Stimulated activated CD8-positive, alpha-beta memory T cell treated with anti-CD3 and anti-CD28 coated beads, Interleukin-7, amount 100 ng/mL, for 1 hour (primary cell): ENCODE measurements at places on chromosomes 3 and 15.

DNA sequence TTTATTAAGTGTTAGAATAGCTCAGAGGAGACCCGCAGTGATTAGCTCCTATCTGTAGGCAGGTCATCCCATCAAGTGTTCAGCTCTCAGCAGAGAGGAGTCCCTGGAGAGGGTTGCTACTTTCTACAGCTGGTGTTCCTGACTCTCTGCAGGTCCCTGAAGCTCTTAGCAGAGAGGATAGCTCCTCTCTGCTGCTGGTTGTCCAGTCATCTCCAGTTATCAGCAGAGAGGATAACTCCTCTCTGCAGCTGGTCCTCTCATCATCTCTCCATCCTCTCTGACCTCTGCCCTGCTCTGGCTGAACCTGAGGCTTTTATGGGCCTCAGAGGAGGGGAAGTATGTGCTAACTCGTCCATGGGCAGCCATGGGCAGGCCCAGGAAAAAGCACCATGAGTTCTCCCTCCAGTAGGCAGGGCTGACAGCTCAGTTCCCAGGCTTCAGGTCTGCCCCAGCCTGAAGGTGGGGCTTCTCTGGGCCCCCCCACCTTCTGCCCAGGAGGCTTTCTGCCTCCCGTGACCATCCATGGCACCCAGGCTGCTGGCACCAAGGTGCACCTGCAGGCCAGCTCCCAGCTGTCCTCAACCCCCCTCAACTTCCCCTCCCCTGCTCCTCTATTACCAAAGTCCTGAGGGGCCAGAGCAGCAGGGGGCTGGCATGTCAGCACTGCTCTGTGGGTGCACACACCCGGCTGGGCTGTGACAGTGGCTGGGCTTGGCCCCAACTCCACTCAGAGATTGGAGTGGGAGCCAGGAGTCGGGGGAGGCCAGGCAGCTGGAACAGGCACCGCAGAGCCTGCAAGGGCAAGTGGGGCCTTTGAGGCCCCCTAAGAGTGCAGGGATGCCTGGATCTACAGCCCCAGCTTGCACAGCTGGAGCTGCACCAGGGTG lies 98.9 kb upstream of the FRMD4B start:
- DNase-seq = no peak

DNA sequence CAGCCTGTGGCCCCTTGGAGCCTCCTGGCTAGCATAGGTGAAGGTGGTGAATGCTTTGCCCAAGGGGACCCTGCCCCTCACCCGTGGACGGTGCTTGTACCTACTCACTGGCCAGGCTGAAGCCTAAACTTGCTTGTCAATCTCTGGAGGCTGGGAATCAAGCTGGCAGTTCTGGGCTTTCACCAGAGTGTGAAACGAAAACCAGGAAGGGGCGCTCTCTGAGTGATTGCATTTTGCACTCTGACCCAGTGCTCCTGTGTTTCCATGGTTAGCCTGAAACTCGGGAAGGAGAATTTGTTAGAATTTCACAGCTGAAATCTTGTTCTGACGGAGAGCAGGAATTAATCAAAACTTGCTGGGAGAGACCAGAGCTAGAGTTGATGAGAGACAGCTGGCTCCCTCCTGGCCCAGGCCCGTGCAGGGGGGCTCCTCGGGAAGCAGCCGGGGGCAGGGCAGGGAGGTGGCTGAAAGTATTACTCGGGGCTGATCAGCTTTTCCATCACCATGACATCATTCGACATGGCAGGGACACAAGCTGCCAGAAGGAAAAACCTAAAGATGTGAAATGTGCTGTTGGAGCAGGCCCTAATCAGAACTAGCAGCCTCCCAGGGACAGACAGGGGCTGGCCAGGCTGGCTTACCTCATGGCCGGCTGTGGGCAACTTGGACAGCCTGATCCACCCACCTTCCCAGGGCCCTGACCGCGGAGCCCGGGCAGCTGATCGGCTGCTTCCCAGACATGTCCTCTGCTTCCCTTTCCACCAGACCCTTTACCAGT lies 323.6 kb upstream of the CTDSPL start:
- no peak for DNase-seq

- DNase-seq = no peak
These were observed 40.0 kb downstream of the SLC6A11 start for GRCh38 chr3:10855871-10856662.

- no peak for DNase-seq
These were observed 1.0 kb upstream of the CD200R1L start for GRCh38 chr3:112847692-112848091.

DNA sequence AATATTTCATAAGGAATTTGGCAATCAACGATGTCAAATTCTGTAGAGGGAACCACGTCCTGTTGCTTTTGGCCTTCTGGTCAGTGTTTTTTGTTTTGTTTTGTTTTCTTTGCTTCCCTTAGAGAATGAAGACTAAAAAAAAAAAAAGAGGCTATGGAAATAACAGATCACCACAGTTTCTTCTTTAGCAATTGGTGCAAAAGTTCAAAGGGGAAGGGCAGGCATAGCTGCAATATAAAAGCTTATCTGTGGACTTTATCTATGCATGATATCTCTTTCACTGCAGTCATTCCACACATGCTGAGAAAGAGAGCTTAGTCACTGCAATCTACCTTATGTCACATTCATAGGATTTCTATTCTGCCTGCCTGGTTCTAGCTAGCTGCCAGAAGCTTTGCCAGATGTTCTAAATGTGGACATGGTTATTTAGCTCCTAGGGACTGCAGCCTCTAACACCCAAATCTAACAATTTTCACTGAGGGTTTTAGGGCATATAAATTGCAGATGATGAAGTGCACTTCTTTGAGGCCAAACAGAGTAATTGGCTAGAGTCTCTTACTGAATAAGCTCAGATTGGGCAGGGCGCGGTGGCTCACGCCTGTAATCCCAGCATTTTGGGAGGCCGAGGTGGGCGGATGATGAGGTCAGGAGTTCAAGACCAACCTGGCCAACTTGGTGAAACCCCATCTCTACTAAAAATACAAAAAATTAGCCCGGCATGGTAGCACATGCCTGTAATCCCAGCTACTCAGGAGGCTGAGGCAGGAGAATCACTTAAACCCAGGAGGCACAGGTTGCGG lies 637.2 kb downstream of the NTRK3 start:
- DNase-seq = no peak

DNA sequence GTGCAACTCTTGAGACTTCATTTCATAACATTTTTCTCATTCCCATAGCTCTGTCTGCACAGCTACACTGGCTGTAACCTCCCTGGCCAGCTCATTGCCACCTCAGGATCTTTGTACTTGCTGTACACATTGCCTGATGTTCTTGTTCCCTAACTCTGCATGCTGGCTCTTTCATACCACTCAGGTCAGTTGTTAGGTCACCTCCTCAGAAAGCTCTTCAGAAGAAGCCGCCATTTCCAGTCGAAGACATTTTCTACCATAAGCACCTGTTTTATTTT lies 176.2 kb downstream of the AKAP13 start:
- no peak for DNase-seq

DNA sequence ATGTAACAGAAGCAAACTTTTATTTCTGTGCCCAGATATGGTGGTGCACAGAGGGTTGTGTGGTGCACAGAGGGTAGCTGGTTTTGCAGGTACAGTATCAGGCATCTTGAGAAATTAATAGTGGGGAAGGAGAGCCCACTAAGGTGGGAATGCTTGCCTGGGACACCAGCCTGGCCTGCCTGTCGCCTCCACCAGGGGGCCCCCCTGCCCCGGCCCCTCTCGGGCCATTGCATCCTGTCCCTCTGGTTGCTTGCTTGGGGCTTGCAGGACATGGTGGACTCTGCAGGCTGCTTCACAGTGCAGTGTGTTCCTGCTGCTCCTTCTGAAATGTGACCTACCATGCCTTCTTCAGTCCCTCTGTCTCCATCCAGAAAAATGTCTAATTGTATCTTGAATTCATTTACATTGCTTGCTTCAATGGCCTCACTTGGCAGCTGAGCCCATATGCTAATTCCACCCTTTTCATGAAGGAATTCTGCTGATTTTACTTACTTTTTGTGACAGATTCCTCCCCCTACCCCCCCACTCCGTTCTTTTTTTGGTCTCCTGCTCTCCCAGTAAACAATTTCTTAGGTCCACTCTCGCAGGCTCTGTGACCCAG lies 73.6 kb downstream of the EEFSEC start:
- no peak for DNase-seq

GRCh38 chr3:112776836-112777235 lies 69.8 kb downstream of the CD200R1L start:
- DNase-seq = no peak

GRCh38 chr3:186534113-186534669 lies 10.0 kb downstream of the CRYGS start:
- no peak for DNase-seq

DNA sequence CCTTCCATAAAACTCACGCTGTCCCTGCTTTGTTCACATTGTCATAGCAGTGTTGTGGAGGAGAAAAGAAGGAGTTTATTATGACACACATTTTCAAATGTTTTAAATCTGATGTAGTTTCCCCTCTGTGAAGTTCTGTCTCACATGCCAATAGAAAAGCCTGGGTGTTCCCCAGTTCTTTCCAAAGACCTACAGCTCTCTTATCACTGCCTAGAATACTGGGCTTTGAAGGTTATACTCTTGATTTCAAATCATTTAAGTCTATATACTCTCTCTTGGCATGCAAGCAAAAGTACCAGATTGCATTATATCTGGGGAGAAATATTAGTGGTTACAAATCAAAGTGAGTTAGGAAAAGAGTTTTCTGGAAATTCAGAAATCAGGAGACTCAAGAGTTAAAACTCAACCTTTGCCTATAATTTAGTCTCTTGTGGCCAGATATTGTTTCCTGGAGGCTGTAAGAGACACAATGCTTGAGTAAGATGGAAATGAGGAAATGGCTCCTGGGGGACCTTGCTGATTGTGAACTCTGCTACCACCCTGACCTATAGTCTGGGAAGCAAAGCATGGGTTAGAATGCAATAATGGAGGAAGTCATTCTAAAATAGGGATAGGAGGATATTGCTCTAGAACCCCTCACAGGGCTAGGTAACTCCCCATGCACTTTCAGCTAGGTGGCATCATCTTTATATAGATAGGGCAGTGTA lies 182.8 kb downstream of the KCNAB1 start:
- no peak for DNase-seq

DNA sequence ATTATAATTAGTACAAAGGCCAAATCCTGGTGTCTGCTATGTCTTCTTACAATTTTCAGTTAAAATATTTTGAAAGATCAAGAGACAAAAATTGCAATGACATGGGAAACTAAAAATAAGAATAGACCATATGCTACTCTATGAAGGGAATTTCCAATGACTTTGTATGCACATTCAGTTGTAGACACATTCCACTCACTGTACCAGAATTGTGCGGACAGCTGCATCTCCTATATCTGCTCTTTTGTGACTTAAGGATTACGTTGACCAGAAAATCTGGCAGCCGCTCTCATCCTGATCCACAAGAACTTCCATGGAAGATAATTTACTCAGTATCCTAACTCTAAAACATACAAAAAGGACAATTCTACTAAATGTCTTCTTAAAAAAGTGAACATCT lies 493.9 kb upstream of the KCNMB2 start:
- no peak for DNase-seq

DNA sequence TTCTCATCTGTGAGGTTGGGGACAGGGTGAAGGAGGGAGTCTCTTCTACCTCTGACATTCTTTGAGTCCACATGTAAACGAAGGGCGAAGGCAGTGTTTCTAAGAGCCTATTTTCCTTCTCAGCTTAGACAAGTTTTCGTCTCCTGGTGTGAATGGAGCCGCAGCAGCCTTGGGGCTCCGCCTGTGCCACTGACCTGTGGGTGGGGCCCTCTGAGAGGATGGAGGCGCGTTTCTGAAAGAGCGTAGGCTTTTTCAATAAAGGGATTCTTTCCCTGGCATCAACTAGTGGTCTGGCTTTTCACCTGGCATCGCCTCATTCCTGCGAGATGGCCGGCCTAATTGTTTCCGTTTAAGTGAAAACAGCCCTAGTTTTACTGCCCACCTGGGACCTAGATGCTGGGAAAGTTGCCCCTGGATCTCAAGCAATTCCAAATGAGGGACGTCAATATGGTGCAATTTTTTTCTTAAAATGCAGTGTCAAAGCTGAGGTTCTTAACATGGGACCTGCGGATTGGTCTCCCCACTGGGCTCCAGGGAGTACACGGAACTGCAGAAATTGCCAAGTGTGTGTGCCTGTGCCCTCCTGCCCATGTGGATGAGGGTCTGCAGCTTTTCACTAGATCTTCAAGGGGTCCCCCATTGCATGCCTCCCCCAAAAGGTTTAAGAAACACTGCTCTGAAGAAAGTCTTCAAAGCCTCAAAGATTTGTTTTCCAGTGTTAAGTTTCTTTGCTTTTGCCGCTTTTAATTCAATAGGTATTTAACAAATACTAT lies 958 bp downstream of the GLDN start:
- no peak for DNase-seq

DNA sequence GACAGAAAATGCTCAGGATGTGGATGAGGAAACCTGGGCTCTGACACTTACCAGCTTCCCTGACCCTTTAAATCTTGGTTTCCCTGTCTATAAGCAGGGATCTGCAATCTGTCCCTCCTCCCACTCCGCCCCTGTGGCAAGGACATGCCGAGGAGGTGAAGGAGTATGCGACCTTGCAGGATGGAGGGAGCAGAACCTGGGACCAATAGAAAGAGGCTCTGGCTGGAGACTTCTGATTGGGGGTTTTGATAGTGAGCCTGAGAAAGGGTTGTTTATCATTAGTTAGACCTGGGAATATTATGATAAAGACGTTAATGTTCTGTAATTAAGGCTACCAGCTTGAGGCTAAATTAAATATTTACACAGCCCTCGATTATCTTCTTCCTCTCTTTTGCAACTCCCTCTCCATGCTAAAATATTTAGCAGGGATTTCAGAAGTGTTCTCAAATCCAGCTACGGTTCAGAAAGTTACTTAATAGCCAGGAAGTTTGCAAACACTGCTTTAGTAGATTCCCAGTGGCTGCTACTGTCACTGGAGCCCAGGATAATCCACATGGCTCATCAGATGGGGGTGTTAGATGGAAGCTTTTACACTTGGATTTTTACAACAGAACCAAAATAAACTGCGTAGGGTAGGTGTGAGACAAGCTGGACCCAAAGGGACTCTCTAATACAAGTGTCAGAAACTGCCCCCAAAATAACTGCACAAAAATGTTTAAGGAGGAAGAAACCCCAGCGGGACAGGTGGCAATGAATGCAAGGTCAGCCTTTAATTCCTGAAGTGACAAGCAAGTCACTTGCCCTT lies 9.2 kb upstream of the PAQR5 start:
- no peak for DNase-seq

- DNase-seq = no peak
These were observed 147.8 kb downstream of the SLC9A9 start for GRCh38 chr3:143700431-143700975.

- no peak for DNase-seq
These were observed 9.1 kb upstream of the TIPARP start for GRCh38 chr3:156665291-156665690.

DNA sequence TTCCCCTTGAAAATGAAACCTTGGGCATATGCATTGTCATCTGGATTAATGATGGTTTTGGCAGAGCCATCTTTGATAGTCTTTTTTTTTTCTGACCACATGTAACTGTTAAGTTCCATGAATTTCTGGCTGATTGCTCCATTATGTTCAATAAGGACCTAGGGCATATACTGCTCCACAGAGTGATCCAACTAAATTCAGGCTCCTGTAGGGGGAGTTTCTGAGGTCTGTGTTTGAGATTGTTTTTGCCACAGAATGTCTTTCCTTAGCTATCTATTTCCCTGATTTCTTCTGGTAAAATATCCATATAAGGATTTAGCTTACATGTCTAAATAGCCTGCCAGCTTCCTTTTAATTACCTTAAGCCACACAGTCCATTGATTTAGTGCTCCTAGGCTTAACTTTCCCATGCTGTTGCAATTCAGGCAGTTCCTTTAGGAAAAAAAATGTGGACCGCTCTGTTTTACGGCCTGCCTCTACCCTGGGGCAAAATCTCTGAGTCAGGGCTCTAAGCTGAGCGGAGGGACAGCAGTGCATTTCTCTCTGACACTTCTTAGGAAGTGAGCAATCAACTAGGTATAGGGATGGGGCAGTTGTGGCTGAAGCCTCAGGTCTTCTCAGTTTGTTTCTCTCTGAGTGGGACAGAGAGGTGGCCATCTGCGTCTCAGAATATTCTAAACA lies 796.2 kb downstream of the NR2F2 start:
- no peak for DNase-seq
